BJ (cell line): ENCODE measurements at places on chromosomes 13 and 19.

GRCh38 chr13:110636701-110637201, 21.4 kb downstream of the NAXD start:
- DNase-seq: no peak

DNA sequence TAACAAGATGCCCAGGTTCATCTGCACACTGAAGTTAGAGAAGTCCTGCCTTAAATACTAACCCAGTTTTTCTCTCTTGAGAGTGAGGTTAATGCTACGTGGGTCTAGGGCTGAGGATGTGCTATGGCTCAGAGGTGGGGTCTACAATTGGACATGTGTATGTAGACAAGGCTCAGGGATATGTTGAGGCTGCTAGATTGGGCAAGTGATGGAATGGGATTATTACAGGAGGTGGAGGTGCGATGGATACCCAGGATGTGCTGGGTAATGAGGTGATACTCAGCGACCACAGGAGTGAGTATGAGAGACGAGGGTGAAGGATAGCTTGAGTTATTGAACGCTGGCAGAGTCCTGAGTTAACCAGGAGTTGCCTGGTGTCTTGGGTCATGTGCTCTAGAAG, 38.1 kb downstream of the PPP2R1A start:
- no peak for DNase-seq

GRCh38 chr13:23146006-23146405, 34.8 kb upstream of the SGCG start:
- no peak for DNase-seq

- DNase-seq: peak; percentile 63
Measured at GRCh38 chr19:7098701-7099596, 29.4 kb downstream of the ZNF557 start.

DNA sequence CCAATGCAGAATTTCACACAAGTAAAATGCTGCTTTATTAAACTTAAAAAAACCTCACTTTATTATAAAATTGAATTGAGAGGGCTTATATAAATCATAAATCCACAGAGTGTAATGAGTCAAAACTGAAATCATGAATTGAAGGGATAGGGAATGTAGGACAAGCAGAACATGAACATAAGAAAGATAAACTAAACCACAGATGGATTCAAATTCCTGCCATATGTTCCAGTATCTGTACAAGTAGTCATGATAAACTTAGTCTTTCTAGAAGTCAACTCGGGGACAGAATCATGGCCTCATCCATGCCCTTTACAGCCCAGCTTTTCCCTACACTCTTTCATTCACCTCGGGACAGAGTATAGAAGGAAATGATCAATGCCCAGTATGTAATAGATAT, 16.6 kb downstream of the LMO7 start:
- DNase-seq: no peak

DNA sequence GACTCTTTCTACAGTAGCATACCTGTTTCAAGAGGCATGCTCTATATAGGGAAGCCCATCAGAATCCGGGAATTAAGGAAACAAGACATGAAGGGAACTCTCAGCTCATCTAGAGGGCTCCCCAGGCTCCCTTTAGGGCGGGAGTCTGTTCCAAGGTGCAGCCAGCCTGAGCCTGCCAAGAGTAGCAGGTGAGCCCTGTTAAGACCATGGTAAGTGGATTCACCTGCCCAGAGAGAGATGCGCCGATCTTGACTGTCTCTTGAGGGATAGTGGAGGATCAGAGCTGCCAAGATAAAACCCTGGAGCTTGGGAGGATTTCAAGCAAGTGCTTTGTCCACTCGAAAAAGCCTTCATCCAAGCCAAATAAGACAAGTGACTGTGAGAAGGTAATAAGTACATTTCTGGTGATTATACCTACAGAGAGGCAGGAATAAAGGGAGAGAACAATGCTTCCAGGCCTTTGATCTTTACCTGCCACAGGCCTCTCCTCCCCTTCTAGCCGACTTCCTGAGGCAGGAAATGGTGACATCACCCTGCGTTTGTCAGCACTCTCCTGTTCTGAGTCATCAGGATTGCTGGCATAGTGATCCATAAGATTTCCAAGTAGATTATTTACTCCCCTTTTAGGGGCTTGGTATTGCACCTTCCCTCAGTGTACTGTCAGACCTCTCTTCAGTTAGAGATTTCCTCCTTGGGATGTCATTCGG, 31.5 kb downstream of the KLF5 start:
- DNase-seq: peak; percentile 46

DNA sequence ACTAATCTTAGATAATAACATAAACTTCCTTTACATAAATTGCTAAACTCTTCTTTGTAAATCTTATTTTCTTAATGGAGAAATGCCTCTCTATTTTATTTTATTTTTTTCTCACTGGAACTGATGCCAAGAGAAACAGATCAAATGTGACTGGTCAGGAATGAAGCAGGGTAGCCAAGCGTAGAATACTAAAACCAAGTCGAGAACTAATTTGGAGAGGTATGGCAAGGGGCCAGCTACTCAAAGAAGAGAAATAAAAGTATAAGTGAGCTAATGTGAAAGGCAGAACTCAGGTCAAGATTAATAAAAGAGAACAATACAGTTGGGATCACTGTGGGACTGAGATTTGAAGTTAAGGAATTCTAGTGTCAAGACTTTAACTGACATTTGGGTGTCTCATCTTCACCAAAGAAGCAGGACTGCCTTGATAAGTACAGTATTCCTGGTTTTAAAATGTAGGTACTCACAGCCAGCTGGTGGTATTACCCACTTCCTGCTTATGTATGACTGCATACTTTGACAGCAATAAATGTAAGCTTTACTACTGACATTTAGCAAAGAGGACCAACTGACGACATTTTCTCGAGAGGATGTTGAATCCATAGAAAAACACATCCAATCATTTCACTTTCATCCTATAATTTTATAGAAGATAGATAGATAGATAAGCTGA, 1192.2 kb downstream of the EFNB2 start:
- no peak for DNase-seq

- no peak for DNase-seq
Measured at GRCh38 chr13:33139184-33139583, 123.0 kb downstream of the KL start.

- DNase-seq: no peak
Measured at GRCh38 chr19:38036707-38037611, 130.0 kb downstream of the SIPA1L3 start.

- DNase-seq: no peak
Measured at GRCh38 chr13:42899266-42899665, 92.8 kb downstream of the EPSTI1 start.

DNA sequence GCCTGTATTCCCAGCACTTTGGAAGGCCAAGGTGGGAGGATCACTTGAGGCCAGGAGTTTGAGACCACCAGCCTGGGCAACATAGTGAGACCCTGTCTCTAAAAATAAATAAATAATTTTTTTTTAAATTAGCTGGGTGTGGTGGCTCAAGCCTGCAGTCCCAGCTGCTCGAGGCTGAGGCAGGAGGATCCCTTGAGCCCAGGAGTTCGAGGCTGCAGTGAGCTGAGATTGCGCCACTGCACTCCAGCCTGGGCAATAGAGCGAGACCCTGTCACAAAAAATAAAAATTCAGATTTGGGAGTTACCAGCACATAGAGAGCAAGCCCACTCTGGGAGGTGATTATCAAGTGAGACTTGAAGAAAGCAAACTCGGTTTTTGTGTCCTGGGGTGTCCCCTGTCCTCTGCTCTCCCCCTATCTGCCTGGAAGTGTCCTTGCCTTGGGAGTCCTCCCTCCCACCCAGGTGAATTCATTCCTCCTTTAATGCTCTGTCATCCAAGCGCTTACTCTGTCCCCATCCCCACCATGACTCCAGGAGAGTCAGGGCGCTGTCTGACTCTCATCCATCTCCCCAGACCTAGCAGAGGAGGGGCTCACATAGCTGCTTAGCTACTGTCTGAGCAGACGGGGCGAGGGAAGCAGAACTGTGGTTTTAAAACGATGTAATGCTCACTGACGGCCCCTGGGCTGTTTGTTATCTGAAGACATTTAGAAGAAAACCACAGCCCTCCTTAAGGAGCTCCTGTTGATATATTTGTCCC, 146.8 kb downstream of the STK24 start:
- DNase-seq: no peak

DNA sequence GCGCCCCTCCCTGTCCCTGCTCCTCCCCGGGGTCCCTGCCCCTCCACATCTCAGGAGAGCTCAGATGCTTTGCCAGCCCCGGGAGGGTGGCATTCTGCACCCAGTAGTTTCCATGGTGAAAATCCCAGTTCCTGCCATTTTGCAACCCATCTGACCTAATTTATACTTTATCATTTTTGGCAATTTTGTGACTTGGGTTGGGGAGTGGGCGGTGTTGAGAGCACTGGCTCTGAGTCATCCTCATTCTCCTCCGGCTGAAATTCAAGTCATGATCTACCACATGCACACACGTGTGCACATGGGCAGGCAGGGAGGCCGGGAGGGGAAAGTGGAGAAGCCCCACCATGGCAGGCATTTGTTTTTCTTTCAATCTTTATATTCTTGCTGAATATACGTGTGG, 208.6 kb downstream of the URI1 start:
- DNase-seq: no peak

DNA sequence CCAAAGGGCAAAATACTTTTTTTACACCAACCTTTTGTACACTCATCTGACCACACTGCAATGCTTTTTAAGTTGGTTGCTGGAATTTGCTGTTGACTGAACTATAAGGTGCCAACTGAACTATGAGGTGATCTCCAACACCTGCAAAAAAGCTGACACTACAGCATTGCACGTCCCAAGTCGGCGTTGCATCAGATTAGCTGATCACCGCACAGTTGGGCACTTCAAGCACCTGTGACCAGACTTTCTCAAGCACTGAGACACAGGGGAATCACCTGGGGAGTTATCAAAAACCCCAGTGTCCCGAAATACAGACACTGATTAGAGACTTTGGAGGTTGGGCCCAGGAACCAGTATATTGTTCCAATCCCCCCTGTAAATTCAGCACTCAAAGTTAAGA, 1.1 kb downstream of the NLRP11 start:
- no peak for DNase-seq

- no peak for DNase-seq
Measured at GRCh38 chr19:18091217-18091608, 4.5 kb upstream of the IL12RB1 start.

GRCh38 chr13:56861476-56861875, 279.2 kb upstream of the PRR20A start:
- no peak for DNase-seq

DNA sequence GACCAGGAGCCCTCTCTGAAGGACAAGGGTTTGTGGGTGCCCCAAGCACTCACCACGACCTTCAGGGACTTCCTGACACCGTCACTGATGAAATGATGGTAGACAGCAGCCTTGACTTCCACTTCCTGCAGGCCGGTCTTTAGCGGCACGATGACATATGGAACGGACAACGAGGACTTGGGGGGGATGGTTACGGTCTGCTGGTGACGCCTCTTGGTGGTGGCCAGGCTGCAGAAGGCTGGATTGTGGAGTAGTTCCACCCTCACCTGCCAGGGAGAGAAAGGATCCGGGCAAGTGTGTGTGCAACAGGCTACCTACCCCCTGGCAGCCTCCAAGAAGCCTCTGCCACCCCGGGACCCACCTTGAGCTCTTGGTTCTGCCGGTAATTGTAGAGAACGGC, 23.2 kb downstream of the C3 start:
- DNase-seq: no peak

GRCh38 chr13:46178821-46179220, 3.2 kb downstream of the LCP1 start:
- no peak for DNase-seq

- peak; percentile 65 for DNase-seq
Measured at GRCh38 chr13:97043302-97043701, 49.0 kb upstream of the OXGR1 start.

GRCh38 chr19:41707502-41707812, 969 bp upstream of the CEACAM5 start:
- no peak for DNase-seq

GRCh38 chr19:17202713-17203112, 12.4 kb upstream of the USE1 start:
- no peak for DNase-seq

DNA sequence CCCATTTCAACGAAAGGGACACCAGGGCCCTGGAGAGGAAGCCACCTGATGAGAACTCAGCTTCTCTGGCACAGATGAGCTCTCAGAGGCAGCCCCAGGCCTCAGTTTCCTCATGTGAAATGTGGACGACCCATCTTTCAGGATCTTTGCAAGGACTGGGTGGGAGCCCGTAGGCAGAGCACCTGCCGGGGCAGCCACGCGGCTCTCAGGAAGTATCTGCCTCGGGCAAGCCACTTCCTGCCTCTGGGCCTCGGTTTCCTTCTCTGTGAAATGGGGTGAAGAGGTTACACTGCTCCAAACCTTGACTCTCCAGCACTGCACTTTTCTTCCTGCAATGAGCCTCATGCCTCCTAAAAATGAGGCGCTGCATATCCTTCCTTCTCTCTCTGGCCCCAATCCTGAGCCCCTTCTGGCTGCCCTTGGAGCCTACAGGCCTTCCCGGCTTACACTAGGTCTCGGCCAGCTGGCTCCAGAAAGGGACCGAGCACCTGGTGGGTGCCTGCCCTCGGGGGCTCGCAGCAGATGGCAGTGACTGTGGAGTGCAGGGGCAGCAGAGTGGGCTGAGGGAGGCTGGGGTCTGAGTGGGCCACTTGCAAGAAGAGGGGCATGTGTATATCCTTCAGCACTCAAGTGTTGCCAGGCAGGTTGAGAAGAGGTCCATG, 3.5 kb downstream of the SSBP4 start:
- DNase-seq: no peak

DNA sequence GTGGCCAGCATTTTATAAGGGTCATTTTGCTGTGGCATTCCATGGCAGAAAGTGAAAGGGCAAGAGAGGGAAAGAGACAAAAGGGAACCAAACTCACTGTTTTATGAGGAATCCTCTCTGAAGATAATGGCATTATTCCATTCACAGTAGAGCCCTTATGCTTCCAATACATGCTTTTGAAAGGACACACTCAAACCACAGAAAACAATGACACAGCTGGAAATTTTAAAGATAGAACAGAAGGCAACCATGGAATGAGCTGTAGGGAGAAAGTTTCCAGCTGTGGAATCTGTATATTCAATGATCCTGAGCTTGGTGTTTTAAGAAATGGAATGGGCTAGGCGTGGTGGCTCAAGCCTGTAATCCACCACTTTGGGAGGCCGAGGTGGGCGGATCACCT, 677.4 kb downstream of the SLITRK1 start:
- no peak for DNase-seq

DNA sequence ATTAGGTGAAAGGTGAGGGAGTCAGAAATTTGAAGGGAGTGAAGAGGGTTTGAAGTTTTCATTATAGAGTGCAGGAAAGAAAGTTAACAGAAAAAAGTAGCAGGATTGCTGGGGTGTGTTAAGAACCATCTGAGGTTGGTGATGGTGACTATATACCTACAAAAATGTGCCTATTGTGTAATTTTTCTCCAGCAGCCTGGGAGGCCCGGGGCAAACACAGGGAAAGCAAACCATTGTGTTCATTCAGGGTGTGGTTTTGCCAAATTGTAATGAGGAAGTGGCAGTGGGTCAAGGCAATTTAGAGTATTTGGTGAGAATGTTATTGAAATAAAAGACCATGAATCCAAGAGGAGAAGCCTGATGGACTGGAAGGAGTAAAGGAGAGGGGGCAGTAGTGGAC, 8.2 kb upstream of the SUCLA2 start:
- DNase-seq: peak; percentile 46

DNA sequence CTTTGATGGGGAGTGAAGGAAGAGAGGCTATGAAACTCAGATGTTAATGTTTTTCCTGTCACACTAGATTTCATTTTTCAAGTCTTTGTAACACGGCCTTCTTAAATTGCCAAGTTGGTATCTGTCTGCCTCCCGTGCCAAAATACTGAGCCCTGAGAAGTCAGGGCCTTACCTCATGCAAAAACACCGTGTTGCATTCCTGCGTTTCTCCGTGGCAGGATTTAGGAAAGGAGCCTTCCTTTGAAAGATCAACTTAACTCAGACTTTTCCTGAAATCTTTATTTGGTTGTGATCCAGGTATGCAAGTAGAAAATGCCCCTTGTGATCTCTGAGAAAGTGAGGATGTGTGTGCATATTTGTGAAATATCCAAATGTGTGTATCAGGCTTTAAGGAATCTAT, 1291.0 kb upstream of the SLC10A2 start:
- DNase-seq: no peak
